Stimulated activated CD4-positive, alpha-beta T cell treated with anti-CD3 and anti-CD28 coated beads, Interleukin-1b, Interleukin-23, amount 100 ng/mL, for 1 hour (primary cell): ENCODE measurements at places on chromosomes 1 and 21.

- DNase-seq = no peak
Observed at GRCh38 chr1:205629751-205630150, 2.1 kb downstream of the ELK4 start.

DNA sequence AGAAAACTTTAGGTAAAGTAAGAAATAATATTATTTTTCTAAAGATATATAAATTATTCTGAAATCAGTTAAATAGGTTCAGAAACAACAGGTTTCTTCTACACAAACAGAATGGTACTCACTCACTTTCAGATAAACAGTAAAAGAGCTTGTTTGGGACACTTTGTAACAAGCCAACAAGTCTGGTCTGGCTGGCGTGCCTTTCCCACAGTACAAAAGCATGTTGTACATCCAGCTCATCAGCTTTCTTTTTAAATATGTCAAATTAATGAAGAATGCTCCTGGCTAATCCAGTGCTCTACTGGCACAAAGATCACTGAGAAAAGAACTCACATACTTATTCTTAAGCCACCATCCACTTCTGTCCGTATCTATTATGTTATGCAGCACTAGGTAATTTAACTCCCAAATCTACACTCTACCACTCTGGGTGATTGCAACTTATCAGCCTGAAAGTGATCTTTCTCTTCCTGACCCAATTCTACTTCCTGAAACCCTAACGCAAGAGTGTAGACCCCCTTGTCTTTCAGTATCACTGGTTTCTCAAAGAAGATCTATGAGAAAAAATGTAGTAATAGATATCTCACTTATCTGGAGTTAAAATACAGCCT, 32.6 kb downstream of the TRIT1 start:
- DNase-seq = no peak

DNA sequence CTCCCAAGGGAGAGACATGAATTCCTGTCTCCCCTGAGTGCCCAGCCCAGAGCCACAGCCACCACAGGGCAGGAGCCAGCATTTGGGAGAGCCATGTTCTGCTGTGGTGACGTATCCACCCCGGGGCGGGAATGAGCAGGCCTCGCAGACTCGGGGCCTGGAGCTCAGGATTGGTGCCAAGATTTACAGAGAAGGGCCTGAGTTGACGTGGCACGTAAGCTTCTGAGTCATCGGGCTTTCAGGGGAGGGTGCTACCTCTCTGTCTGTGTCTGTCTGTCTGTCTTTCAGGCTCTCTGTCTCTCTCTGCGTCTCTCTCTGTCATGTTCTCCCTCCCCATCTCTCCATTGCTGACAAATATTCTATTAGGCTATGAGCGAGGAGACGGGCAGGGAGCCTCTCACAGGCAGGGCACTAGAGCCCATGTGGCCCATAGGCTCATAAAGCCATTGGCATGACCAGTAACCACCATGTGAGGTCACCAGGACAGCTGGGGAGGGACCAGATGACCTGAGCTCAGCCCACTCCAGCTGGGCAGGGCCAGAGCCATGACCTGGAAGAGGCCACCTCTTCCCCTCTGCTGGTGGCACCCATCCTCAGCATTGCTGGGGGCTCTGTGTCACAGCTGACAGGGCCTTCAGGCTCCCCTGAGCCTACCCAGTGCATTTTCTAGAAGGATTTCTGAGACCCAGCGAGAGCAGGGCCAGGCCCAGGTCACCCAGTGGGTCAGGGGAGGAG, 300.0 kb upstream of the VAMP3 start:
- no peak for DNase-seq

- DNase-seq = no peak
Observed at GRCh38 chr1:99139876-99140275, 124.4 kb upstream of the PLPPR4 start.
